ENCODE measurements at places on chromosomes 13 and 19. TPM values are rescaled to one million over a fixed set of nuclear protein-coding genes. Genes with fewer than 3 reads are reported as not detected.

DNA sequence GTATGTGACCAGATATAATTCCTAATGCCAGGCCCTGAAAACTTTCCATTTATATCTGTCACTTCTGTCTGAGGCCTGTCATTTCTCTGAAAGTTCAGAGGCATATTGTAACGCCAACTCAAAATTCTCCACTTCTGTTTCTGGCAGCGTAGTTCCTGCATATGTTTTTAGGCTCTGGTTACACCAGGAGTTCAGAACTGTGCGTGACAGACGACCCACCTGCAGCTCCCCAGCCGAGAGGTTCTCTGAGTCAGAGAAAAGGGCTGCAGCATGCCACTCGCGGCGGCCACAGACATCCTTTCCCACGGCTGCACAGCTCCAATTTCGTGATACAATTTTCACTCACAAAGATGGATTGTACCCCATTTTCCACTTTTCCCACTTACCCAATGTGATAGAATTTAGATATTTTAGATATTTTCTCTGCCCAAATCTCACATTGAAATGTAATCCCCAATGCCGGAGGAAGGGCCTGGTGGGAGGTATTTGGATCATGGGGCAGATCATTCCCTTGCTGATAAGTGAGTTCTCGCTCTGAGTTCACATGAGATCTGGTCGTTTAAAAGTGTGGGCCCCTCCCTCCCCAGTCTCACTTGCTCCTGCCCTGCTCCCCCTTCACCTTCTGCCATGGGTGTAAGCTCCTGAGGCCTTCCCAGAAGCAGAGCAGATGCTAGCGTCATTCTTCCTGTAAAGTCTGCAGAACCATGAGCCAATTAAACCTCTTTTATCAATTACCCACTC lies 308.1 kb downstream of the LIG4 start:
- DNase-seq, result no peak

GRCh38 chr13:20938302-20938701 lies 35.8 kb upstream of the XPO4 start:
- DNase-seq, result no peak

DNA sequence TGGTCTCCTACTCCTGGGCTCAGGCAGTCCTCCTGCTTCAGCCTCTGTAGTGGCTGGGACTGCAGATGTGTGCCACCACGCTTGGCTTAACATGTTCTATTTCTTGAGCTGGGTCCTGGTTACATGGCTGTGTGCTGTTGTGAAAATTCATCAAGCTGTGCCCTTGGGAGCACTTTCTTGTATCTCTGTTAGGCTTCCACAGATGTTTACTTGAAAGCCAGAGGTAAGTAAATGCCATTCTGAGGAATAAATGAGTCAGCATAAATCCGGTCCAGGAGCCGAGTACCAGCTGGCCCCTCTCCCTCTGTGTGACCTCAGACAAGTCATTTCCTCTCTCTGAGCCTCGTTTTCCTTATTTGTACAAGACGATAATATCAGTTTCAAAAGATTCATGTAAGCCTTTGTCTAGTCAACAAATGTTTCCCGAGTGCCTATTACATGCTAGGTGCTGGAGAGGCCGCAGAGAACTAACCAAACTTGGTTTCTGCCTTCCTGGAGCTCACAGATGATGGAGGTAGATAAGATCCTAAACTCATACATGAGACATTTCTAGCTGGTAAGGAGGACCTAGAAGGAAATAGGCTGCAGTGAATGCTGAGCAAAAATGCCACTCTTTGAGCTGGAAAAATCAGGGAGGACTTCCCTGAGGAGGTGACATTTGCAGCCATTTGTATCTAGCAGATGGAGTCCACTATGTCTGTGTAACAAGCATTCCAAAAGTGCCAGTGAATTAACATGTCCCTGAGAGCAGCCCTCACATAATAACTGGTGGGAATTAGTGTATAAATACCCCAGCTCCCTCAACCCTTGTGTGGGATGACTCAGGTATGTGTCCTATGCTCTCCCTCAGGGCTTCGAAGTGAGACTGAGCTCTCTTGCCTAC lies 2.7 kb upstream of the RASAL3 start:
- no peak for DNase-seq

DNA sequence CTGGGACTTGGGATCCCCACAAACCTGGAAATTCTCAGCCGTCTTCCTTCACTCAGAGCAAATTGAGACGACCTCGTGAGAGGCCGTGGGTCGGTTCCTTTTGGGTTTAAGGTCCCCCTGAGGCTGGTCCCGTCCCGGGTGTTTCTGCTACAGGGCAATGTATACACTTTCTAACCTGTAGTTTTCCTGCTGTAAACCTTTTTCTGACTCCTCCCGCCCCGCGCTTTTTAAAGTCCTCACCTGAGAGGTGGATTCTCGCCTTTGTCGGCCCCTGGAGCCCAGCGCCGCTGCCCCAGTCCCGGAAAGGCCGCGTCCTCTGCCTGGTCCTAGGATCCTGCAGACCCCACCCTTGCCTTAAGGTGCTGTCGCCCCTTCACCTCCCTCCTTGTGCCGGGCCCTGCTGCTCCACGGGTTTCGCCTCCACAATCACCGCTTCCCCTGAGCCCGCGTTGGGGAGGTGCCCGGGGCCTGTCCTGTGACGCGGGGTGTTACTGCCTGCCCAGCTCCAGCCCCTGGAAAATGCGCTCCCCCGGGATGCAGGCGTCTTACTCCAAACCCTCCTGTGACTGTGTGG lies 391 bp downstream of the ZNF761 start:
- DNase-seq, result no peak

GRCh38 chr13:87820241-87820640 lies 149.1 kb downstream of the SLITRK5 start:
- DNase-seq, result no peak

- DNase-seq, result no peak
Measured at GRCh38 chr13:98514288-98514687, 62.6 kb downstream of the STK24 start.

DNA sequence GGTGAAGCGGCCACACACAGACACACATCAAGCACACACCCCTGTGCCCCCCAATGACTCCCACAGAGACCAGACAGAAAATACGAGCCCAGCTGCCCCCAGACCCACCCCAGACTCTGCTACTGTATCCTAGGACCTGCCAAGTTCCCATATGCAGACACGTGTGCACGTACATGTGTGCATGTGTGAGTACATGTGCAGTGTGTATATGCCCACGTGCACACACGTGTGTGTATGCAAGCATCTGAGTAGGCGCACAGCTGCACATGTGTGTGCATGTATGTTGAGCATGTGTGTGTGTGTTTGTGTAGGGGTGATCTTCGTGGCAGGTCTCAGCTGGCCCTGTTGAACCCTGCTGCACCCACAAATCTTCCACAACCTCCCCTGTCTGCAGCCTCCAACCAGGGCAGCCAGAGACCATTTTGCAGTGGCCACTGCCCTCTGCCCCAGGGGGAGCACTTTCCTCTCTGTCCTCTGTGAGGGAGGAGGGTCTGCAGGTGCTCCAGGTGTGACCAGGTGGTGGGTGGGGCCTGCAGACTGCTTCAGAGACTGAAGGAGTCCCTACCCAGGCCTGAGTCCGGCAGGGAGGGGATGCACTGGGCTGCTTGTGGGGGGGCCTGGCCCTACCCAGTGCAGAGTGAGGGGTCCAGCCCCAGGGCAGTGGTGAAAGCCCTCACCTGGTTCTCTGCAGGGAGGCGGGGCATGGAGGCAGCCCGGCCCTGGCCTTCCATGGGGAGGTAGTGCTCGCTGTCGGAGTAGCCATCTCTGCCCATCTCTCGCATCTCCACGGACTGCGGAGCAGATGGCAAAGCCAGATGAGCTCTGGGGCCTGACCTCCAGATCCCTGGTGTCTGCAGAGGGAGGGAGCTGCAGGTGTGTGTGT lies 61.5 kb downstream of the IER2 start:
- no peak for DNase-seq

- no peak for DNase-seq
Measured at GRCh38 chr13:97460004-97460775, 26.2 kb downstream of the RAP2A start.

- no peak for DNase-seq
Measured at GRCh38 chr13:60112771-60113170, 51.0 kb downstream of the DIAPH3 start.

DNA sequence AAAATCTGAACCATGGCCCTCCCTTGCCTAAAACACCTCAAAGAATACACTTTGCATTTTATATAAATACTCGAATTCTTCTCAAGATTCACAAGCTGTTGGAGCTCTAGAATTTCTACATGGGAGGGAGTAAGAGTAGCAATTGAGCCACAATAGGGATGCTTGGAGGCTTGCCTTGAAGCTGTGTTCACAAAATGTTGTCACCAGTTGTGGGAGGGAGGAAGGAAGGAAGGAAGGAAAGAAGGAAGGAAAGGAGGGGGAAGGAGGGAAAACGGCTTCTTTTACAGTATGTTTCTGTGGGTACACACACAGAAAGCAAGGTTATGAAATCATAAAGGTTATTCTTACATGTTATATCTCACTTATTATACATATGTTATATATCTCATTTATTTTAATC lies 128.6 kb upstream of the PEG3 start:
- DNase-seq, result no peak

Gene CD70
- not detected for total RNA-seq

Gene BTBD2
- 52.0 TPM for total RNA-seq

Gene ATP8A2
- under 0.01 TPM for total RNA-seq

Gene CLDND2
- not detected for total RNA-seq
